ENCODE measurements at places on chromosomes 13 and 19. TPM values are rescaled to one million over a fixed set of nuclear protein-coding genes. Genes with fewer than 3 reads are reported as not detected.

ZNF77 gene
- total RNA-seq: 1.8 TPM

TIMM29 gene
- 19.2 TPM for total RNA-seq

B3GNT8 gene
- 0.32 TPM for total RNA-seq

ARMC6 gene
- total RNA-seq: 29.3 TPM

ZNF135 gene
- total RNA-seq: not detected

SOX1 gene
- not detected for total RNA-seq

C1QTNF9B gene
- total RNA-seq: not detected

ZNF723 gene
- total RNA-seq: not detected

CACNG6 gene
- 11.2 TPM for total RNA-seq

LCP1 gene
- 0.22 TPM for total RNA-seq

PDE4A gene
- 4.2 TPM for total RNA-seq

TMEM59L gene
- 7.2 TPM for total RNA-seq

UGGT2 gene
- 10.1 TPM for total RNA-seq

UBXN6 gene
- 38.6 TPM for total RNA-seq

GRK1 gene
- 0.04 TPM for total RNA-seq

CALR3 gene
- not detected for total RNA-seq

COX6B1 gene
- 1,415 TPM for total RNA-seq

PODNL1 gene
- total RNA-seq: 0.62 TPM

RSPH6A gene
- total RNA-seq: not detected

SIGLEC14 gene
- 0.08 TPM for total RNA-seq

SYNE4 gene
- 0.28 TPM for total RNA-seq

OR7C1 gene
- total RNA-seq: not detected

PCDH20 gene
- not detected for total RNA-seq

ZNF780B gene
- 4.7 TPM for total RNA-seq

EID2B gene
- total RNA-seq: 7.3 TPM

PLA2G4C gene
- total RNA-seq: 8.5 TPM

SMIM17 gene
- total RNA-seq: not detected

ZNF98 gene
- total RNA-seq: not detected

SCN1B gene
- total RNA-seq: 19.2 TPM

CDC34 gene
- total RNA-seq: 94.1 TPM

CFD gene
- total RNA-seq: 27.5 TPM

C19orf73 gene
- total RNA-seq: 2.4 TPM

MIA gene
- not detected for total RNA-seq

COL4A2 gene
- total RNA-seq: 138 TPM

KLK12 gene
- not detected for total RNA-seq

RFPL4AL1 gene
- not detected for total RNA-seq

NLRP9 gene
- not detected for total RNA-seq

KRTDAP gene
- not detected for total RNA-seq

ZNF737 gene
- 0.14 TPM for total RNA-seq

CYP4F3 gene
- total RNA-seq: 4.0 TPM

ZNF763 gene
- not detected for total RNA-seq

DMAC2 gene
- 110 TPM for total RNA-seq

CDKN2D gene
- 6.7 TPM for total RNA-seq

DPF1 gene
- total RNA-seq: 3.8 TPM

GAPDHS gene
- total RNA-seq: not detected

CDC37 gene
- total RNA-seq: 174 TPM

NEK5 gene
- 0.07 TPM for total RNA-seq

RANBP3 gene
- total RNA-seq: 43.3 TPM
